ENCODE measurements at places on chromosomes 6 and 20.
A peak's percentile ranks its signal among the peaks of the same experiment; 100 is the strongest.

GRCh38 chr20:32208499-32209154, 947 bp downstream of the POFUT1 start:
- no peak for DNase-seq

DNA sequence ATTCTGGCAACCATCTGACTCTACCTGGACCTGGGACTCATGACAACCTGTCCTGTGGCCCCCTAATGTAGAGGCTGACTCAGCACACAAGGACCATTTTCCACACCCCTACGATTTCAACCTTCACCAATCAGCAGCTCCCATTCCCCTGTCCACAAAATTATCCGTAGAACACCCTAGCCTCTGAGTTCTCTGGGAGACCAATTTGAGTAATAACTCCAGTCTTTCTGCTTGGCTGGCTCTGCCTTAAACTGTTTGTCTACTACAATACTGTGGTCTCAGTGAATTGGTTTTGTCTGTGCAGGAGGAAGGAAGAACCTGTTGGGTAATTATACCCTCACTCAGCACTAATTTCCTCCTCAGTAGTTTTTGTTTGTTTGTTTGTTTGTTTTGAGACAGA, 99.3 kb upstream of the MRPS10 start:
- no peak for DNase-seq

DNA sequence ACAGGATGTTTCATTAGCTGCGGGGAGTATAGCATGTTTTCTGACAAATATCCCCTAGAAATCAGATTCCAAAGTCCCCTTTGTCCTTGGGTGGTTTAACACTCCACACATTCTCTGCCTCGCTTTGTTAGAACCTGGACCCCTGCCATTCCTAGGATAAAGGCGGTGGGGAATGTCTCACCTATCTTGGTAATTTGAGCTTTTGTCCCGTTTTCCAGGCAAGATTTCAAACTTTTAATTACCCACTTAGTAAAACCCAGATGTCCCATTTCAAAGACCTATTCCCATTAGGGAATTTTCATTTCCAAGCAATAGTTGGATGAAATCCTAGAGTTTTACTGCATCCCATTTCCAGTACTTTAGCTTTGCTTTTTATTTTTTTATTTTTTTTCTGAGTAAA, 501.0 kb upstream of the MAP3K7 start:
- no peak for DNase-seq

DNA sequence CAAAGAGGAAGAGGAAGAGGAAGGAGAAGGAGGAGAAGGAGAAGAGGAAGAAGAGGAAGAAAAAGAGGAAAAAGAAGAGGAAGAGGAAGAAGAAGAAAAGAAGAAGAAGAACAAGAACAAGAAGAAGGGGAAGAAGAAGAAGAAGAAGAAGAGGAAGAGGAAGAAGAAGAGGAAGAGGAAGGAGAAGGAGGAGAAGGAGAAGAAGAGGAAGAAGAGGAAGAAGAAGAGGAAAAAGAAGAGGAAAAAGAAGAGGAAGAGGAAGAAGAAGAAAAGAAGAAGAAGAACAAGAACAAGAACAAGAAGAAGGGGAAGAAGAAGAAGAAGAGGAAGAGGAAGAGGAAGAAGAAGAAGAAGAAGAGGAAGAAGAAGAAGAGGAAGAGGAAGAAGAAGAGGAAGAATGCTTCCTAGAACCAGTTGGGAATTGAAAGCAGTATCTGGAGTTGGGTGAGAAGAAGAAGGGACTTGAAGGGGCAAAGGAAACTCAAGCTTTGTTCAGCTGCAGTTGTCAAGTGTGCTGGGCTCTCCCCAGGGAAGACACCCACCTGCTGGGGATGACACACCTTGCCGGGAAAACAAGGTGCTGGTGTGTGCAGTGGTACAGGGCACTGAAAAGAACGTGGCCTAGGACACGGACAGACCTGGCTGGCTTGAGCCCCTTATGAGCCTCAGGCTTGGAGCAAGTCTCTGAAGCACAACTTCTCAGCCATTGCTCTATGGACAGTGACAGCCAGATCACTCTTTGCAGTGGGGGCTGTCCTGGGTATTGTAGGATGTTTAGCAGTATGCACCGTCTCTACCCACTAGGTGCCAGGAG, 30.1 kb upstream of the ARFGEF2 start:
- DNase-seq: no peak

DNA sequence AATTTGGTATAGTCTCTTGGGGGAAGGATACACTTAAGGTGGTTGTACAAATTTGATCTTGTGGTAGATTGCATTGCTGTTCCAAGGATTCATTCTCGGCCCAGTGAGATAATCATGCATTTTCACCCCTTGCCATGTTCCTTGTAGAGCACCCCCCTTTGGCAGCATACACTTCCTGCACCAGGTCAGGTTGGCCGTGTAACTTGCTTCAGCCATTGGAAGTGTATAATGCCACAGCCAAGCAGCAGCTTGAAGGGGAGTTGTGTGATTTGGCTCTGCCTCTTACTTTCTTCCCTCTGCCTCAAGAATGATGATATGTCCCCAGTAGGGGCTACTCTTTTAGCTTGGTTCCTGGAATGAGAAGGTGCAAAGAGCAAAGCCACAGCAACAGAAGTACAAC, 21.9 kb downstream of the CCN2 start:
- DNase-seq: no peak

- DNase-seq: no peak
Observed at GRCh38 chr6:97697456-97697855, 414.4 kb upstream of the MMS22L start.

DNA sequence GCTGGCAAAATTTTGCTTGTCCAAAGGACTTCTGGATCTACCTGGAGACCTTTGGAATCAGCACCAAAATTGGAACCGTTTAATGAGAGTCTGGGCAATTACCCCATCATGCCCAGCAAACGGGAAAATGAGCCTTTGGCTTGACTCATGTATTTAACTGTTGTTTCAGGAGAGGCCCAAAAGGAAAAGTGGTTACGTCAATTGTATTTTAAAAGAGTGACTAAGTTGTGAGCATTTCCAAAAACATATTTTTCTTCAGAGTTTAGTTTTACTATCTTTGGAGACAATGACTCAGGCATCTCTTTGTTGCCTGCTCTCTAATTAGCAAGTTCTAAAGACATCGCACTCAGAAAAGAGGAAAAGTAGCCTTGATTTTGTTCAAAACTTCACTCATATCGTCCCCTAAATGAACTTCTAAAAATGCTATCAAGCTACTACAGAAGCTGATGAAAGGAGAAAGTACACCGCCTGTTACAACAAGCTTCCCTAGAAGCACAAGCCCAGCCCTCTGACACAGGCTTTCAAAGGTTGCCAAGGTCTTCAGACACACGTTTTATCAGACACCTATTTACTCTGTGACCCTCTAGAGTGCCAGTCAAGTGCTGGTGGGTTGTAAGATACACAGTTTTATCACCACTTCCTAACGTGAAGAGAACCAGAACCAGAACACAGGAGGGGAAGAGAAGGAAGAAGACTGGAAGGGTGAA, 146.2 kb downstream of the TBX18 start:
- no peak for DNase-seq

DNA sequence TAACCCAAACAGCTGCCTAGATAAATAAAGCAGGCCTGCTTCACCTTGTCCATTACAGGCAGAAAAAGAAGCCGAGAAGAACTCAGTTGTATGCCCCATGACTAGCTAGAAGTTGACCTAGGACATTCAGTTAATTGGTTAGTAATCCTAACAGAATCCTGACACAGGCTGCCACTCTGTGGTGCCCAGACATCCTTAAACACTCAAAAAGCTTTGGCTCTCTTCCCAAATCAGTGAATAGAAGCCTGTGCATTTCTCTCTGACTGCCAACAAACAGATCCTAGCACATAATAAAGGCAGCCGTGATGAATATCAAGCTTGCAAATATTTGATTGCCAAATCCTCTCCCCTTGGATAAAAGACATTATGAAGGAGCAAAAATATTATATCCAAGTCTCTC, 519.1 kb upstream of the EYS start:
- DNase-seq: no peak

GRCh38 chr6:139109558-139109957, 25.3 kb upstream of the HECA start:
- no peak for DNase-seq

GRCh38 chr6:15255481-15255880, 9.6 kb downstream of the JARID2 start:
- DNase-seq: no peak

GRCh38 chr6:32483968-32484613, 44.4 kb downstream of the HLA-DRA start:
- peak; percentile 72 for DNase-seq

- DNase-seq: no peak
Observed at GRCh38 chr20:49594143-49594930, 26.4 kb upstream of the PTGIS start.

DNA sequence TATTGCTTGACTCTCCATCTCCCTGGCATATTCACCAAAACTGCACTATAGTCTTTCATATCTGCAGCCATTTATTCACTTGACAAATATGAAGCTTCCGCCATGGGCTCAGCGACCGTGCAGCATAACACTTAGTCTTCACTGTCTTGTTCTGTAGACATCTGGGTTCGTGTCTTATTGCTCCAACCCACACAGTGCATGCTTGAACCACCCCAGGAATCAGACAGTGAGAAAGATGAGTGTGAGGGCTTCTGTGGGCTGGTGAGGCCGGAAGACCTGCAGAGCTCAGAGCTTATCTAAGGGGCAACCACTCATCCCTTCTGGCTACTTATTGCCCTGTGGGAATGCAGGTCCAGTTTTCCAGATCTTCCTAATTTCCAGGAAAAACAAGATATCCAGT, 19.9 kb upstream of the FAM50B start:
- DNase-seq: no peak

GRCh38 chr20:43459022-43459942, 1.6 kb downstream of the SRSF6 start:
- DNase-seq: no peak

- no peak for DNase-seq
Observed at GRCh38 chr6:111844376-111844775, 28.9 kb downstream of the FYN start.

GRCh38 chr6:127812985-127813698, 87.7 kb downstream of the THEMIS start:
- DNase-seq: no peak

- DNase-seq: no peak
Observed at GRCh38 chr6:109121411-109121810, 26.1 kb downstream of the CEP57L1 start.

GRCh38 chr20:10733122-10733521, 59.3 kb upstream of the JAG1 start:
- no peak for DNase-seq

DNA sequence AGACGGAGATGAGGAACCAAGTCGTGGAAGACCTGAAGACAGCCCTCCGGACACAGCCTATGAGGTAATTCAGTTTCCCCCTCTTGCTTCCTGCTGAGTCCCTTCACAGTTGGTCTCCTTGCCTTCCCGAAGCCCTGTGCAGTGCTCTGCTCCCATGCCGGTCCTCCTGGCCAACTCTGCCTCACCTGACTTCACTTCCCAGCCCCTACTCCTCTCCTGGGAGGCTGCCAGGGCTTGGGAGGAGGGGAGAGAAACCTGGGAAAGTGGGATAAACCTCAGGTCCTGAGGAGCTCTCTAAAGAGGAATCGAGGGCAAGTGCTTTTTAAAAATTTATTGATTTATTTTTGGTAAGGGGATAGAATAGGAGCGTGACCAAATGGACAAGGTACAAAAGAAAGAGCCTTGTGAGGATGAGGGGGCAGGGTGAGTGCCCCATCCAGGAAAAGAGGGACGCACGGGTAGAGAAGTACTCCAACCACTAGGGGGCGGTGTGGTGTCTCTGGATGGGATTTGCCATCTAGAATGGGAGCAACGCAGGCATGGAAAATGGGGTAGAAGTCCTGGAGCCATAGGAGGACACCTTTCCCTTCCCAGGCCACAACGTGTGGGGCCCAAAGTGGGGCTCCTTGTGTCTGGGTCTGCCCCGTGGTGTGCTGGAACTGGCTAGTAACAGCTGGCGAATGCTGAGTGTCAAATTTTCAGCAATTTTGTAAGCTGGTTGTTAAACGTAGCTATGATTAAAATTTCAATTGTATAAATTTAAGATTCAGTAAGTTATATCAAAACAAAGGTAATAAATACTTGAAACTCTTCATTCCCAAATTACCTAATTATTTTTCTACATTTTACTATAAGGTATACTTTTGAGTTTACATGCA, 69.0 kb downstream of the MOCS1 start:
- DNase-seq: peak; percentile 79

DNA sequence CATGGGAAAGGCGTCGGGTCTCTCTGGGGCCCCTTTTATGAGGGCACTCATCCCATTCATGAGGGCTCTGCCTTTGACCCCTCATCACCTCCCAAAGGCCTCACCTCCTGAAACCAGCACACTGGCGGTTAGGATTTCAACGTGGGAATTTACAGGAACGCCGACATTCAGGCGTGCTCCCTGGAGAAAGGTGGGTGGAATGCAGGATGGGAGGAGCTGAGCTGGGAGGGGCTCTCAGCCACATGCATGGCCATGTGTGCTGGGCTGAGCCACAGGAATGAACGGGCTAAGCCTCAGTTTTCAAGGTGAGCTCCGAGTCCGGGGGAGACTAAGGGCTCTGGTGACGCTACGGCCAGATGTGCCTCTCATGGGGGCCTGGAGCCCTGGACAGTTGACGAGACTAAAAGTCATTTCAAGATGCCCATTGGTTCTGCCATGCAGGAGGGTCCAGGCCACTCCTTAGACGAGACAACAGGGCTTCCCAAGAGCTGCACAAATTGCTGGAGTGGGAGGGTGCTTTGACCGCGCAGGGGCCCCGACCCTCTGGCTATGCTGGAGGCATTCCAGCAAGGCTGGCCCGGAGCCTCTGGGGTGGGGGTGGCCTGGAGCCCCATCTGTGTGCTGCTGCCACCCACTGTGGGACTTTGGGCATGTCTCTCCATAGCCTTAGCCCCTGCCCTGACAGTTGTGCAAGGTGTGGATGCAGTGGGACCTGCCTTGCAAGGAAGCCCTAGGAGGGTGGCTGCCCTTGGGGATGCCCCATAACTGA, 3.8 kb upstream of the ARFGAP1 start:
- no peak for DNase-seq

DNA sequence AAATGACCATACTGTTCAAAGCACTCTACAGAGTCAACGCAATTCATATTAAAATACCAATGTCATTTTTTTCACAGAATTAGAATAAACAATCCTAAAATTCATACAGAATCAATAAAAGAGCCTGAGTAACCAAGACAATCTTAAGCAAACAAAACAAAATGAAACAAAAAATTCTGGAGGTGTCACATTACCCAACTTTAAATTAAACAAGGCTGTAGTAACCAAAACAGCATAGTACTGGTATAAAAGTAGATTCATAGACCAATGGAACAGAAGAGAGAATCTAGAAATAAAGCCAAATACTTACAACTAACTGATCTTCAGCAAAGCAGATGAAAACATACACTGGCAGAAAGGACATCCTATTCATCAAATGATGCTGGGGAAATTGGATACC, 346.9 kb upstream of the JAG1 start:
- DNase-seq: no peak
